DMS53 (cell line): ENCODE measurements at places on chromosomes 7 and 10.

GRCh38 chr7:122269241-122269640, 35.3 kb downstream of the FEZF1 start:
- DNase-seq = no peak

DNA sequence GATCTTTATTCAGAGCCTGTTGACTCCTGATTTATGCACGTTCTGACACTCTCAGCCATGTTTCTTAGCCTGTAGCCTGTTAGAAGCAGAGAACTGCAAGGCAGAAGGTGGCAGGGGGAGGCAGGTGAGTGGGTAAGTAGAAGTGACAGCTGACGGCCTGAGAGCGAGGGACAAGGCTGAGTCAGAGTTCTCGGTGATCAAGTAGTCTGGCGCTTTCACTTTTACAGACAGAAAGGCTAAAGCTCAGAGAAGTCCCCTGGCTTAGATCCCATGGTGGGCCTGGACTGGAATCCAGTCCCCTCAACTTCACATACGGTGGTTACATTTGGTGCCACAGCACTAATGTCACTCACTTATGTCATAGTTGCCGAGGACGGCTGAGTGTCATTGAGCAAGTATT, 139.0 kb downstream of the TACC2 start:
- DNase-seq = peak; percentile 85

DNA sequence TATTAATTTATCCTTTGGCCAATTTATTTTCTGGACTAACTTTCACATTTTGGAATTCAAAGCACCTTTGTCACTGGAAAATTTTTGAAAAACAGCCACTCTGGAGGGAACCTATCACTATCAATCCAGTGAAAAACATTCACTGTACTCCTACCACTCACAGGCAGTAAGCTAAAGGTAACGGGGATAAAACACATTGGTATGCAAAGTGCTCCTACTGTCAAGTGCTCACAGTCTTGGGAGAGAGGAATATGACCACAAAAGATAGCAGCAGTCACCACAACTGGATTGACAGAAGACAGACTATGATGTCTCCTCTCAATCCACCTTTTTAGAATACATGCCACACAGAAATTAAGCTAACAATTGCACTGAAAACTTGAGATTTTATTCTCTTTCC, 13.3 kb downstream of the GSAP start:
- DNase-seq = no peak

DNA sequence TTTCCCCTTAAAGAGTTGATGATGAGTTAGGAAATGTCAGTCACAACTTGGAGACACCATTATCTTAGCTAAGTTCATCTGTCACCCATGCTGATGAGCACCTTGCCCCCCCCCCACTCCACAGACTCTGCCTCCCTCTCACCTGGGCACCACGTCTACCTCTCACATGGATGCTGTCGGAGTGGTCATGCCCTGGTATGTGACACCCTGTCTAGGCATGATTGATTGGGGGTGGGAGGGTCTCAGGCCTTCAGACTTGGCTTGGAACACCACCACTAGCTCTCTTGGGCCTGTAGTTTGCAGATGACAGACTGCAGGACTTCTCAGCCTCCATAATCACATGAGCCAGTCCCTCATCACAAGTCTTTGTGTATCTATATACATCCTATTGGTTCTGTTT, 78.0 kb downstream of the WDR37 start:
- no peak for DNase-seq

GRCh38 chr7:42843205-42843800, 68.6 kb downstream of the C7orf25 start:
- DNase-seq = peak; percentile 75

DNA sequence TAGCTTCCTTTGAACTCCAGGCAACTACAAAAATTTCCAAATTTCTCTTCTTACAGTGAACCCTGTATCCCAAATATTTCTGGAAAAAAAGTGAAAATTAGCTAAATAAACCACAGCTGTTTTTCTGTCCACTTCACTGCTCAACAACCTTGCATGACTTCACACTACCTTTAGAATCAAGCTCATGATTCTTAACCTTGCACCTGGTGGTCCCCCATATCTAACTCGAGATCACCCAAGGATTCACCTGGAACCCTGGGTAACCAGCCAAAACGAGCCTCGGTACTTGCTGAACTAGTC, 47.5 kb downstream of the PDLIM1 start:
- no peak for DNase-seq

DNA sequence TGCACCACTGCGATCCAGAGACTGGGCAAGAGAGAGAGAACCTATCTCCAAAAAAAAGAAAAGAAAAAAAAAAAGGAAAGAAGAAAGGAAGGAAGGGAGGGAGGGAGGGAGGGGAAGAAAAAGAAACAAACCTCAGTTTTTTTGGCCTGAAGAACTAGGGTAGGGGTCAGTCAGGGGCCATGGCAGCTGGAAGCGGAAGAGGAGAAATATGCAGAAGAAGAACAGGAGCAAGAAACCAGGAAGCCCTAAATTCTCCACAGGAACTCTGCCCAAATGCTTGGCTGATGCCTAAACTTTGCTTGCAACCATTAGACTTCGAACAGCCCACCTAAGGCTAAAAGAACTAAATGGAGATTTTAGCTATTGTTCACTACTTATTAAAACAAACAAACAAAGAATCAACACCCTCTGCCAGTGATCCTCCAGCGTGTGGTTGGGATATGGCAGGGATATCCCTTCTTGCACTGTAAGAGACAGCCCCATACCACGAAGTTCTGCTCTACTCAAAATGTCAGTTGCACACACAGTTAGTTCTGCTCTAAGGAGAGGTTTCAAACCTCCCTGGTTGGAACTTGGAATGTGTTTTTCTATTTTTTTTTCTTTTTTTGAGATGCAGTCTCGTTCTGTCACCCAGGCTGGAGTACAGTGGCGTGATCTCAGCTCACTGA, 139.5 kb downstream of the FAM107B start:
- no peak for DNase-seq

GRCh38 chr10:85548034-85548433, 818.6 kb downstream of the GRID1 start:
- peak; percentile 77 for DNase-seq

- DNase-seq = peak; percentile 28
These were observed 1020.5 kb downstream of the LRMDA start for GRCh38 chr10:76451911-76452310.

DNA sequence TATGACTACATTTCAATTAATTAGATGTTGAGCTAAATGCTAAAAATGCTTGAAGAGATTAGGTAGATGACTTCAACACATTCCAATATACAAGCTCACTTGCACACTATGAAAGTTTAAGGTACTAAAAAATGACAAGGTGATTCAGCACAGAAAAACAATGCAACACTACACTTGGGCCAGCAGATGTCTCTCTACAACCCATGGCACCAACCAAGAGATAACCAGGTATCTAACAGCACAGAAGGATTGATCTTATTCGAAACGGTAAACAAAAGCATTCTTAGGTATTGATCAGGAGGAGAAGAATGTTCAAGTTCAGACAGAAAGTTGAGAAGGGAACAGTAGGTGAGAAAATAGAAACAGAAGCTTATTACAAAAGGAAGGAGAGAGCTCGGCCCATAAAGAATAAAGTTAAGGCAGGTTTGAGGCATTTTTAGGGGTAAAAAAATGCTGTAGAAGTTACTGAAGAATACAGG, 248.2 kb upstream of the KLF14 start:
- DNase-seq = peak; percentile 77

- no peak for DNase-seq
These were observed 69.7 kb upstream of the FHIP2A start for GRCh38 chr10:114751856-114752255.

- no peak for DNase-seq
These were observed 378.5 kb downstream of the PLXNA4 start for GRCh38 chr7:132197772-132198171.

GRCh38 chr7:152868122-152869040, 108.8 kb downstream of the ACTR3B start:
- DNase-seq = no peak

GRCh38 chr10:63286340-63286739, 153.2 kb downstream of the NRBF2 start:
- DNase-seq = no peak

GRCh38 chr10:33240931-33241330, 93.5 kb downstream of the NRP1 start:
- no peak for DNase-seq

DNA sequence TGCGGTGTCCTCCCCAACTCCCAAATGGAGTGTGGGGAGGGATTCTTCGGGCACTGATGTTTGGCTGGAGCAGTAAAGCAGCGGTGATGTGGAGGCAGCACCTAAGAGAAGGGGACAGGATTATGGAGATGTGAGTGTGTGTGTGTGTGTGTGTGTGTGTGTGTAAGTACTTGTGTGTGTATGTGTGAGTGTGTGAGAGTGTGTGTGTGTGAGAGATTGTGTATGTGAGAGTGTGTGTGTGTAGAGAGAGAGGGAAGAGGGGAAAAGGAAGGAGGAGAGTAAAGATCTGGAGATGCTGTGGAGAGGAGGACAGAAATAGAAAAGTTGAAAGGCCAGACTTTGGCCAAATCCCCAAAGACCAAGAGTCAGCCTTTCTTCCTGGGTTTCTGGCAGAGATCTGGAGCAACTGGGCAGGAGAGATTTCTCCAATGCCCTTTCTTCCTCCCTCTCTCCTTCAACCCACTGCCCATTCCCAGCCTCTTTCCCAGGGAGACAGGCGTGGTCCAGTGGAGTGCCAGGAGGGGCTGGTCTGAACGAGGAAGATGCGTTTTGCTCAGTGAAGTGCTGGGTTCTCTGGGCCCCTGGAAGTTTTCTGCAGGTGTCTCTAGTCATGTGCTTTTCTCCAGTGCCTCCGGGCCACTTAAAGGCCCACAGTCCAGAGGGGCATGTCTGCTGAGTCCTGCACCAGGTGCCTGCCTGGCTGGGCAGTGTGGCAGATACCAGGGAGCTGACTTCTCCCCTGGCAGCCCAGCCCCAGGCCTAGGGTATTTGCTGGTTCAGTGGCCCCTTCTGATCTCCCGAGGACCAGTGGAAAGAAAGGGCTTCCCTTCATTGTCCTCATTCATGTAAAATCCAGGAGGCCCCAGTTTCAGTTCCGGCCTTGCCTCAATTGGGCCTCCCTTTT, 60.5 kb downstream of the HK1 start:
- DNase-seq = no peak

DNA sequence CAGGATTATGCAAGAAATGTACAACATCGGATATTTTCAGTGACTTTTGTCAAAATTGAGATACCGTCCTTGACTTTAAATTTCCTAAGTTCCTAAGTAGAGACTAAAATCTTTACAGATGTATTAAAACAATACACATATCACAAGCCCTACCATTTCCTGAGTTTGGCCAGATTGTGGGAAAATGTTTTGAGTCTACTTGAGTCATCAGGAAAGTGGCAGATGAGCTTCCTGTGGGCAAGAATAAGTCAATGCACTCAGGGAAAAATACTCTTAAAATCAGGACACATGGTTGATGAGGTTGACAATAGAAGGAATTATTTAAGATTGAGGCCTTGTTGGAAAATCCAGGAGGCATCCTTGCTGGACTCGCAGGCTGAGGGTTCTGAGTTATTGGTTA, 162.5 kb downstream of the SNX10 start:
- no peak for DNase-seq

DNA sequence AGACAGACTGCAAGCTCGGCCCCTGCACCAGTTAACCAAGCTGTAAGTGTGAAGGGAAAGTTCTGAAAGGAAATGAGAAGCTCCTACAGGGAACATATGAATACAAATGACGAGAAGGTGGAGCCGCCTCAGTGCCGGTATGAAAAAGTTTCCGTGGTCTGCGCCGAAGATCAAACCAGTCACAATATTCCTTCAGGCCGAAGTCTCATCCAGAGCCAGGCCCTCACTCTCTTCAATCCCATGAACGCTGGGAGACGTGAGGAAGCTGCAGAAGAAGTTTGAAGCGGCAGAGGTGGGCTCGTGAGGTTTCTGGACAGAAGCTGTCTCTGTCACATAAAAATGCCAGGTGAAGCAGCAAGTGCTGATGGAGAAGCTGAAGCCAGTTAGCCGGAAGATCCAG, 71.9 kb downstream of the CFAP46 start:
- DNase-seq = no peak

DNA sequence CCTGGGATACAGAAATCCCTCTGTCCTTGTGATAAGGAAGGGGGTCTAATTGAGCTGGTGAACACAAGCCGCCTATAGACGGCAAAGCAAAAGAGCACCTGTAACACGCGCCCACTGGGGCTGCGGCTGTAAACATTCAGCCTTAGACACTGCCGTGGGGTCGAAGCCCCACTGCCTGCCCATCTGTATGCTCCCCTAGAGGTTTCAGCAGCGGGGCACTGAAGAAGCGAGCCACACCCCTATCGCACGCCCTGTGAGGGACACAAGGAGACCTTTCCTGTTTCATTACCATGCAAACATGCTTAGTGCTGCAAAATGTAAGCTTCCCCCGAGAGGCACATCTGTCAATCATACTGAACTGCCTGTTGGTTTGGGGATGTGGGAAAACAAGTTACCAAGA, 82.1 kb downstream of the NRP1 start:
- peak; percentile 85 for DNase-seq

DNA sequence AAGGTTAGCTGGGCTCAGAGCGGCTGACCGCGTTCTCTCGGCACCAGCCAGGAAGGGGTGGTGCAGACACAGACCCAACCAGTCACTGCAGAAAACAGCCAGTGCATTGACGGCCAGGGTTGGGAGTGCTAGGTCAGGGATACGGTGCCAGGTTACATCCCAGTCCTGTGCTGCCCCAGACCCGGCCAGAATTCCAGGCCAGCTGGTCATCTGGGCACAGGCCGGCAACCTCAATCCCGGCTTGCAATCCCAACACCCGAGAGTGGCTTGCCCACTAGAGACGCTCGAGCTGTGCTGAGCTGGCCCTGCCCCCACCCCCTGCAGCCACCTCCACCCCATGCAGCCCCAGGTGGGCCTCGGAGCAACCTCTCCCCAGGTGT, 3.8 kb downstream of the PRAP1 start:
- no peak for DNase-seq

DNA sequence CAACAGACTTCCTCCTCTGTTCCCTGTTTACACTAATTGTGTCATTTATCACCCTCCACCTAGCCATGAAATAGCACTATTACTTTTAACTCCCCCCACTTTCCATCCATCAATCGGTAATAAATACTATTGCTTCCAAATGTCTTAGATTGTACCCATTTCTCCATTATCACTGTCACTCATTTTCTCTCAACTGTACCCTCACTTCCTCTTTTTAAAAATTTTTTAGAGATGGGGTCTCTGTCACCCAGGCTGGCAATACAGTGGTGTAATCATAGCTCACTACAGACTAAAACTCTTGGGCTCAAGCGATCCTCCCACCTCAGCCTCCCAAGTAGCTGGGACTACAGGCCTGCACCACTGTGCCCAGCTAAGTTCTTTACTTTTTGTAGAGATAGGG, 123.5 kb upstream of the EGR2 start:
- DNase-seq = no peak

GRCh38 chr10:122113161-122113944, 124.4 kb downstream of the TACC2 start:
- peak; percentile 91 for DNase-seq

GRCh38 chr7:151038951-151039849, 9.1 kb upstream of the ASIC3 start:
- peak; percentile 93 for DNase-seq

- peak; percentile 74 for DNase-seq
These were observed at the start of gene VWC2 for GRCh38 chr7:49773218-49773935. VWC2 (plus strand) TSS chr7:49773638; CDS start chr7:49775436, 1,798 bp downstream.

DNA sequence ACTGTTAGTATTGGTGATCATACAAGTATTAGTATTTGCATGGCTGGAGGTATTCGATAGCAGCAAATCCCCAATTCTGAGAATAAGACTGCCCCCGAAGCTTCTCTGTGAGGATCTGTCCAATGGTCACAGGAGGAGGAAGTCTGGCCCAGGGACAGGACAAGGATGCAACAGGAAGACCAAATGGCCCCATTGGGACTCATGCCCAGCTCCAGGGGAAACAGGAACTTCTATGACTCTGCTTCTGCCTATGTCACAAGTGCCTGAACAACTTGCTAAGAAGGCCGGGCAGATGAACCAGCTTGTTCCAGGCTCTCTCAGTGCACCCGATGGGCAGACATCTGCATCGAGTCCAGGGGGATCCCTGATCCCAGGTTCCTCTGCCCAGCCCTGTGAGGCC, 172.0 kb upstream of the GRB10 start:
- DNase-seq = no peak
